ENCODE measurements at places on chromosomes 13 and 19. TPM values are rescaled to one million over a fixed set of nuclear protein-coding genes. Genes with fewer than 3 reads are reported as not detected.
A peak's percentile ranks its signal among the peaks of the same experiment; 100 is the strongest.

- peaks cover 32% of the 10 kb centered on the region for H3K4me1 ChIP-seq
- no peaks in the 10 kb centered on the region for H3K27me3 ChIP-seq
- no peak overlapping the region for H3K4me3 ChIP-seq
- peak; percentile 79 for DNase-seq
- H3K27ac ChIP-seq, result no peak overlapping the region
- H3K36me3 ChIP-seq, result peaks cover 29% of the 10 kb centered on the region
These were observed 4.3 kb downstream of the RUVBL2 start for GRCh38 chr19:48997972-48998371.

DNA sequence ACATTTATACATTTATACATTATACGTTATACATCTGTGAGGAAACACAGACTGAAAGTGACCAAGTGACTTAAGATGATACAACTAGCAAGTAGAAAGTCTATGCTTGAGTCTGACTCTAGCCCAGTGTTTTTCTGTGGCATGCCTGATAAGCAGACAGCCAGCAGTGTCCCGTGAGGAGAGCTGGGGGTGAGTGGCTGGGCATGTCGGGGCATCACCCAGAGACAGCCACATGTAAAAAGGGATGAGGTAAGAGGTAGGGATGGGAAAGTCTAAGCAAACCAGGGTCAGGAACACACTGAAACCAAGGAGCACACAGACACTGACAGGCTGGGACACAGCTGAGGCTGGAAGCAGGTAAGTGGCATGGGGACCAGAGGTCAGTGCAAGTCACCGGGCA, 333.2 kb downstream of the FOXO1 start:
- H3K4me3 ChIP-seq, result no peak overlapping the region
- H3K27me3 ChIP-seq, result no peaks in the 10 kb centered on the region
- H3K27ac ChIP-seq, result no peak overlapping the region

GRCh38 chr13:74554569-74555275, 420.5 kb upstream of the KLF12 start:
- no peak for DNase-seq
- H3K27ac ChIP-seq, result no peak overlapping the region
- no peak overlapping the region for H3K4me3 ChIP-seq
- H3K4me1 ChIP-seq, result peaks cover 6% of the 10 kb centered on the region
- peaks cover 1% of the 10 kb centered on the region for H3K27me3 ChIP-seq

GRCh38 chr19:7801020-7801570, 28.9 kb upstream of the EVI5L start:
- peaks cover 48% of the 10 kb centered on the region for H3K27me3 ChIP-seq
- H3K4me1 ChIP-seq, result peaks cover 7% of the 10 kb centered on the region
- no peak overlapping the region for H3K4me3 ChIP-seq
- no peak for DNase-seq
- no peaks in the 10 kb centered on the region for H3K36me3 ChIP-seq

DNA sequence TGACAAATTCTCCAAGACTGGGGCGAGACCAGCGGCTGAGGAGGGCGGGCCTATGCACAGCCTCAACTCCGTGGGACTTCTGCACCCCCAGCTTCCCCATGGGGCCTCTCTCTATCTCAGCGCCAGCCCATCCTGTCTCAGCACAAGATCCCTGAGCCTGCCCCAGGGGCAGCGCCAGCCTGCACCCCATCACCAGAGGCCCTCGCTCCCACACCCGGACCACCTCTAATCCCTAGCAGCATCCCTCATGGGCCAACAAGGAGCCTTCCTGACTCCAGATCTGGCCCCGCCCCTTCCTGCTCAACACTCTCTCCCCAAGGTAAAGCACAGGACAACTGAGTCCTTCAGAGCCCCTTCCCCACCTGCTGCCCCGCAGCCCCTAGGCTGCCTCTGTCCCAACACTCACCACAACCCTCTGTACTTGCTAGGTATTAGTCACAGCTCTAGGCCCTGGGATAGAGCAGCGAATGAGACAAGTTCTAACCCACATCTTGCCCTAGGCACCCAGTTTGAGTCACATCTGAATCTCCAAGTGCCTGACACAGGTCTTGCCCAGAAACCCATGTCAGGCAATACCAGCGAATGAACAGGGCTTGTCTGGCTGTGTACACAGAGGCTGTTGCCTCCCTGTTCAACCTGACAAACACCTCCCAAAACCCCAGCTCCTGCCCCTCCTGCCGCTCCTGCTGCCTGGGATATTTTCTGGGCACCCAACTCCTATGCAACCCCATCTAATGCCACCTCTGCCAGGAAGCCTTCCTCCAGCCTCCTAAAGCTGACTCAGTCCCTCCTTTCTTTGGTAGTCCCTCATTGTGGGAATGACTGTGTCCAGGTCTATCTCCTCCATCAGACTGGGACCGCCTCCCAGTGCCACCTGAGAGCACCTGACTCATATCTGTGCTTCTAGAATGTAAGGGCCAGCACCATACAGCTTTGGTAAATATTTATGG, 18.6 kb downstream of the GRIK5 start:
- DNase-seq, result peak; percentile 44
- H3K4me3 ChIP-seq, result no peak overlapping the region
- peaks cover 7% of the 10 kb centered on the region for H3K4me1 ChIP-seq
- no peak overlapping the region for H3K27ac ChIP-seq

DNA sequence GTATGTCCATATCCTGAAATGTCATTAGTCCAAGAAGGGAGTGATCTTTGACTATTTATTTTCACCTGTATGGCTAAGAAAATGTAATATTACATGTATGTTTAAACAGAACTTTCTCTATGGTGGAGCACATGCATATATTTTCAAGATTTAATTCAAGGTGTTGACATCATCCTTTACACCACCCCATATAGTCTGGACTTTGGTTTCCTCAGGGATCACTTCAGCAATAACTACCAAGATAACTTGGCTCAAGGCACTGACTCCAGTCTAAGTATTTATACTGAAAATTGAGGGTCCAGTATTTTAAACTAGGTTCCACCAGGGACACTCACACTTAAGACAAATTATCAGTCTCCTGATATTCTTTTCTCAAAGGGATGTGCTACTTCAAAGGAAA, 660.6 kb downstream of the EFNB2 start:
- H3K4me3 ChIP-seq, result no peak overlapping the region
- H3K36me3 ChIP-seq, result no peaks in the 10 kb centered on the region
- no peak for DNase-seq
- no peaks in the 10 kb centered on the region for H3K4me1 ChIP-seq
- H3K27ac ChIP-seq, result no peak overlapping the region
- no peaks in the 10 kb centered on the region for H3K27me3 ChIP-seq

- H3K36me3 ChIP-seq, result peaks cover 7% of the 10 kb centered on the region
- peak overlapping the region; percentile 52 for H3K4me3 ChIP-seq
- H3K27me3 ChIP-seq, result no peaks in the 10 kb centered on the region
- H3K27ac ChIP-seq, result peak overlapping the region; percentile 83
- no peak for DNase-seq
These were observed 15.7 kb downstream of the PLEKHF1 start for GRCh38 chr19:29680937-29681336.

DNA sequence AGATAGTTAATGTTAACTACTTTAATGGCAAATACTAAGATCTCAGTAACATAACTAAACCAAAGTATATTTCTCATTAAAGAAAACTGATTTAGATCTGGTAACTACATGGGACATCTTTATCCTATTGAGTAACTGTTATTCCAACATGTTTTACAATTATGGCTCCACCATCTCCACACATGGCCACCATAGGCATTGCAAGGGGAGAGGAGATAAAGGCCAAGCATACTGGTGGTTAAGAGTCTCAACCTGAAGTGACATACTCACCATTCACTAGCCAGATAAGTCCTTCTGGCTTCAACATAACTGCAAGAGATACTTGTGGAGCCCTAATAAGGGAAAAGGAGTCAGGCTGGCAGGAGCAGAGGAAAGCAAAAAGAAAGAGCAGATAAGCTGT, 1586.4 kb upstream of the SPRY2 start:
- H3K4me3 ChIP-seq, result no peak overlapping the region
- H3K4me1 ChIP-seq, result no peaks in the 10 kb centered on the region
- no peaks in the 10 kb centered on the region for H3K36me3 ChIP-seq
- no peak for DNase-seq
- no peak overlapping the region for H3K27ac ChIP-seq

- no peaks in the 10 kb centered on the region for H3K27me3 ChIP-seq
- H3K4me3 ChIP-seq, result no peak overlapping the region
- no peak for DNase-seq
- peaks cover 61% of the 10 kb centered on the region for H3K4me1 ChIP-seq
- H3K27ac ChIP-seq, result peak overlapping the region; percentile 43
- H3K36me3 ChIP-seq, result peaks cover 17% of the 10 kb centered on the region
These were observed 42.2 kb upstream of the EPHX3 start for GRCh38 chr19:15274477-15274876.

The JSRP1 gene
- total RNA-seq, result 1.0 TPM

The FGF22 gene
- total RNA-seq, result 0.16 TPM

The GZMM gene
- total RNA-seq, result 58.5 TPM

The FAAP24 gene
- total RNA-seq, result 6.7 TPM

The ZNF560 gene
- 0.11 TPM for total RNA-seq

The SYNGR4 gene
- 0.38 TPM for total RNA-seq

The CLDN10 gene
- total RNA-seq, result not detected

The GSX1 gene
- total RNA-seq, result not detected
